Tibial artery (tissue), 4 donors: ENCODE measurements at places on chromosomes 13 and 19.

DNA sequence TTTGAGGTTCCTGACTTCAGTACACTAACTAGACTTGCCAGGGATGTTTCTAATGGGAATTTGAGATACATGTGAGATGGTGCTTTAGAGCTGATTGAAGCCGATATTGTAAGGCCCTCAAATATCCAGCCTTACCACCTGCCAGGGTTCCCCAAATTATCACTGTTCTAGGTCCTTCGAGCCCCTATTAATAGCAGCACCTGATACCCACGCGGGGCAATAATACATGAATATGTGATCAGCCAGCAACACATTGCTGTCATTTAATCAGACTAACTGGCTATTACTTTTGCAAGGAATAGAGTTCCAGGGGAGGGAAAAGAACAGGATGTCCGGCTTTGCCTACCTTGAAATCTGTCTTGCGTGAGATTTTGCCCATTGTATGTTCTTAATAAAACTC is 5.1 kb downstream of the RGCC start:
- H3K4me1 ChIP-seq = no peaks in the 10 kb centered on the region
- H3K4me3 ChIP-seq = no peak overlapping the region
- H3K36me3 ChIP-seq = no peaks in the 10 kb centered on the region
- H3K27ac ChIP-seq = no peak overlapping the region

DNA sequence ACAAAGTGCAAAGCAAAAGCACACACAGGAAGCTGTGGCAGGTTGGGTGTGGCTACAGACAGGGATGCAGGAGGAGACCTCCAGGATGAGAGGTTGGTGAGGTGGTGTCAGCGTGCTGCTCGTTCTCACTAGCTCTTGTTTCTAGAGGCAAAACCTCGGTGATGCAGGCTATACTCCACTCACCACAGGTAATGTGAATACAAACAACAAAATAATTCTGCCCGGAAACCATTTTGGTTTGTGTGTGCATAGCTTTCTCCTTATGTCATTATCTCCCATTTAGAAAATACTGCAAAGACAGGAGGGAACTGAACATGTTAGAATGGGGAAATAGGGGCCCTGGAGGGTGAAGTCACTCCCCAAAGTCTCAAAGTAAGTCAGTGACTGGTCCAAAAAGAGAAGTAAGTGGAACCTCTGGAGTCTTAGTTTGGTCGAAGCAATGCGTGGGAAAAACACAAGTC is 9.4 kb downstream of the LCP1 start:
- no peaks in the 10 kb centered on the region for H3K4me1 ChIP-seq
- DNase-seq = no peak
- H3K27me3 ChIP-seq = no peaks in the 10 kb centered on the region
- no peaks in the 10 kb centered on the region for H3K36me3 ChIP-seq
- no peak overlapping the region for H3K27ac ChIP-seq
- H3K4me3 ChIP-seq = no peak overlapping the region

DNA sequence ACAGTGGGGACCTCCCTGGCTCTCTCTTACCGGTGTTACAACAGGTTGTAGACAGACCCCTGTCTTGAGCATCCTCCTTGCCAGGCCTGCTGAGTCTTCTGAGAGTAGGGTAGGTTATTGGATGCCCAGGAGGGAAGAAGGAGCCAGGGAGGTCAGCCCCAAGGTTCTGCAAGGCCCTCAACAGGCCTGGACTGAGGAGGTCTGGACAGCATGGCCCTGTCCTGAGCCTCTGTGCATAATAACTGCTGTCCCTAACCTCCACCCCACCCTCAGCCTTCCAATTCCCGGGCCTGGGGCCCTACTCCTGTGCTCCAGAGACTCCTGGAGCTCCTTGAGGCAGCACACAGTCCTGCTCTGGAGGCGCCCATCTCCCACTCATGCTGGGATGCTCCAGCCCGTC is 336 bp downstream of the CD22 start:
- H3K4me1 ChIP-seq = no peaks in the 10 kb centered on the region
- no peak overlapping the region for H3K27ac ChIP-seq
- no peaks in the 10 kb centered on the region for H3K27me3 ChIP-seq
- no peaks in the 10 kb centered on the region for H3K36me3 ChIP-seq
- no peak for DNase-seq

- peak overlapping the region; percentile 84 for H3K27ac ChIP-seq
- DNase-seq = peak; percentile 67
- peaks cover 4% of the 10 kb centered on the region for H3K36me3 ChIP-seq
- H3K27me3 ChIP-seq = no peaks in the 10 kb centered on the region
- peak overlapping the region; percentile 91 for H3K4me3 ChIP-seq
These were observed 1.1 kb upstream of the KCTD15 start for GRCh38 chr19:33795370-33796163.

DNA sequence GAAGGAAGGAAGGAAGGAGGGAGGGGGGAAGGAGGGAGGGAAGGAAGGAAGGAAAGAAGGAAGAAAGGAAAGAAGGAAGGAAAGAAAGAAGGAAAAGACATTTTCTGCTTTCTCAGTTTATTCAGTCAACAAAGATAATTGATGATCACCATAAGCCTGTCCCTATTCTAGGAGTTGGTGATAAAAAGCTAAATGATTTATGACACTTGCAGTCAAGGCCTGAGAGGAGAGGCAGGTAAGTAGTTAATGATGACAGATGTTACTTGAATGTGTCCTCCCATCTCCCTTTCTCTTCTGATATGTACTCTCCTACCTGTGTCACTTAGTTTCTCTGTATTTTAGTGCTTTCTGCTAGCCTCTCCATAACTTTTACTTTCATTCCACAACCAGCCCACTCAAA is 141.3 kb downstream of the SLITRK6 start:
- no peak overlapping the region for H3K27ac ChIP-seq
- H3K4me1 ChIP-seq = no peaks in the 10 kb centered on the region
- no peaks in the 10 kb centered on the region for H3K36me3 ChIP-seq
- no peak overlapping the region for H3K4me3 ChIP-seq
- H3K27me3 ChIP-seq = no peaks in the 10 kb centered on the region

- no peaks in the 10 kb centered on the region for H3K4me1 ChIP-seq
- peak within 1 kb of the TSS; percentile 80 for H3K4me3 ChIP-seq
- no peaks in the 10 kb centered on the region for H3K36me3 ChIP-seq
- peak; percentile 85 for DNase-seq
These were observed 105.2 kb downstream of the TM9SF2 start for GRCh38 chr13:99606324-99607066.
